ENCODE measurements at places on chromosomes 13 and 19. TPM values are rescaled to one million over a fixed set of nuclear protein-coding genes. Genes with fewer than 3 reads are reported as not detected.

The ZNF816 gene
- total RNA-seq, result 5.7 TPM

The PALM3 gene
- total RNA-seq, result not detected

The CD79A gene
- not detected for total RNA-seq

The ZSCAN18 gene
- 27.3 TPM for total RNA-seq

The CEP89 gene
- total RNA-seq, result 11.7 TPM

The GRWD1 gene
- 29.0 TPM for total RNA-seq

The ZNF723 gene
- not detected for total RNA-seq

The ZMYM2 gene
- total RNA-seq, result 86.2 TPM

The ZNF419 gene
- total RNA-seq, result 9.0 TPM

The KLK8 gene
- total RNA-seq, result not detected

The CYP2A13 gene
- not detected for total RNA-seq

The CLDN10 gene
- not detected for total RNA-seq

Data from subcutaneous adipose tissue (tissue), 4 donors.